ENCODE measurements at places on chromosomes 16 and 17. TPM values are rescaled to one million over a fixed set of nuclear protein-coding genes. Genes with fewer than 3 reads are reported as not detected.

- DNase-seq: no peak
These were observed 19.0 kb downstream of the C16orf96 start for GRCh38 chr16:4574919-4575705.

DNA sequence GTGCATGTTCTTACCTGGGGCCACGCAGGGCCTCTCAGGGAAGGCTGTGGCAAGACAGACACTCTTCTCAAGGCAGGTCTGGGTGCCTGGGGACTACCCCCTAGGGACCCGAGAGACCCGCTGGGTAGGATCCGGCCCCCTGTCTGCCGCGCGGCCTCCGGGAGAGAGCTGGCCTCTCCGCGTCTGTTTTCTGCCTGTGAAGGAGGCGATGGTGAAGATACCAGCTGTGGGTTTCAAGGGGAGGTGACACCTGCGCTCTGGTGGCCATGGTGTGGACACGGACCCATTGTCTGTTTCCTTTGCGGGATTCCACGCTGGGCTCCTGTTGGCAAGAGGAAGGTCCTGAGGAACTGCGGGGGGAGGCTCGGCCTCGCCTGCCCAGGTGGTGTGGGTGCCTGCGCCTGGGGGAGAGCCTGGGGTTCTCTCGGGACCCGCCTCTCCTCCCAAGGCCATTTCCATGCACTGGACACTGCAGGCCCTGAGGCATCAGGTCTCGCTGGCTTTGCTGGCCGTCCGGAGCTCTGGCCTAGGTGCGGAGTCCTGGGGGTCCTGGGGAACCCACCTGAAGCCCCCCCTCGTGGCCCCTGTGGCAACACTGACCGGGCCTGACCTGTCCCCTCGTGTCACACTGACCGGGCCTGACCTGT, 12.2 kb upstream of the METRNL start:
- no peak for DNase-seq

- no peak for DNase-seq
These were observed 19.0 kb downstream of the CCDC57 start for GRCh38 chr17:82193520-82194220.

Gene ZCCHC14
- polyA plus RNA-seq: 3.1 TPM

Gene MYADML2
- 0.14 TPM for polyA plus RNA-seq
